ENCODE measurements at places on chromosomes 1 and 21.
A peak's percentile ranks its signal among the peaks of the same experiment; 100 is the strongest.

DNA sequence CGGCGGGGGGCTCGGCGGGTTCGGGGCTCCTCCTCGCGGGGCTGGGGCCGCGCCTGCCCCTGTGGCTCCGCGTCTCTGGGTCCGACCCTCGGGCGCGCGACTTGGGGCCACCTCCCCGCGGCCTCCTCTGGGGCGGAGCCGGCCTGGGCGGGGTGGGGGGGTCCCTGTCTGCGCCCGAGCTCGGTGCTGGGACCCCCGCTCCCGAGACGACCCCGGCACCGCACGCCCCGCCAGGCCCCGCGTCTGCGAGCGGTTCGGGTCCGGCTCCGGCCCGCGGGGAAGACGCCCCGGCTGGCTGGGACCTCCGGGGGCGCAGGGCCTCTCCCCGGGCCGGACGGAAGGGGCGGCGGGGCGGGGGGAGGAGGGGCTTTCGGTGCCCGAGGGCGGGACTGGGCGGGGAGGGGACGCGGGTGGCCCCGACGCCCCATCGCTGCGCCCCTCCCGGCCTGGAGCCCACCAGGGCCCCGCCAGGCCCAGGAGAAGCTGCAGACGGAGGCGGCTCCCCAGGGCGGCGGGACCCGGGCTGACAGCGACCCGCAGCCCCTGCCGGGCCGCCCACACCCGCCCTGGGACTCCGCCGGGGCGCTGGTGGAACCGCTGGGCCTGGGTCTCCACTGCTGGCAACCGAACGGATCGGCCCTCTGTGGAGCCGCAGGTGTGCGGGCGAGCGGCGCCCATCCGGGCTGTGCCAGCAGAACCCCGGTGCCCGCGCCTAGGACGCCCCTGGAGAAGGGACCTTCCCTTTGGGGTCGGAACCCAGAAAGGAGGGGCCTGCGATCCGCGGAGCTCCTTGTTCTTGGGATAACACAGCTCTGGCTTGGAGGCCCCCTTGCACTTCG, 610 bp downstream of the COL6A2 start:
- DNase-seq: no peak

GRCh38 chr1:88612292-88612691, 71.8 kb upstream of the PKN2 start:
- DNase-seq: no peak

- peak; percentile 27 for DNase-seq
Measured at GRCh38 chr21:35026617-35027562, 22.2 kb downstream of the RUNX1 start.

- DNase-seq: peak; percentile 12
Measured at GRCh38 chr1:199684686-199685273, 342.7 kb upstream of the NR5A2 start.

- DNase-seq: peak; percentile 23
Measured at GRCh38 chr1:202639500-202639899, 70.8 kb downstream of the SYT2 start.

GRCh38 chr1:39818482-39818881, 29.8 kb upstream of the BMP8B start:
- DNase-seq: no peak

DNA sequence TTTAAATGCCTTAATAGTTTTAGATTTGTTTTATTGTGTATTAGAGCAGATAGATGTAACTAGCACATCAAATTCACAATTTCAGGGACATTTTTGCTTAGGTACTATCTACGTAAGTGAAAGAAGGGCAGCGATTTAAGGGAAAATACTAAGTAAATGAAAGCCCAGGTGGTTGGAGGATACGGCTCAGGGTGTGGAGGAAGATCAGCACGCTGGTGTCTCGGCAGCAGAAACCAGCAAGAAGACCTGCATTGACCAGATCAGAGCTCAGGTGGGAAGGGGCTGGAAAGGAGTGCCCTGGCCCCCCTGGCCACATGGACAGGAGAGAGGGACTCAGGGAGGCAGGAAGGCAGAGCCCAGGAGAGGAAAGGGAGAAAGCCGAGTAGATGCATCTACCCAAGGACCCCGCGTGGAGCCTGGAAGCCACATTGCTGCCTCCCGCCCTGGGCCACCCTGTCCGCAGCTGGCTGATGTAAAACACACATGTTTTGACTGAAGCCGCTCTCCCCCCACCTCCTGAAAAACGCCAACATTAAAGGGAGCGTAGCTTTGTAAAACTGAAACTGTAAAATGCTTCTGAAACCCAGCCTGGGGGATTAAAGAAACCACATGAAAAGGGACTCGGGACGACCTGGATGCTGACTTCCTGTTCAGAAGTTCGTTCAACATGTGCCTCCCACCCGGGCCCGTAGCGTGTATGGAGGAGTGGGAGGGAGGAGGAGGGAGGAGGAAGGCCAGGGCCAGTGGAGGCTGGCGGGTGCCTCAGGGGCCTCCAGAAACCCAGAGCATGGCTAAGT, 72.6 kb upstream of the TARDBP start:
- no peak for DNase-seq

GRCh38 chr1:8664887-8665286, 152.6 kb downstream of the RERE start:
- no peak for DNase-seq

GRCh38 chr1:152141971-152142584, 16.9 kb downstream of the RPTN start:
- peak; percentile 7 for DNase-seq

DNA sequence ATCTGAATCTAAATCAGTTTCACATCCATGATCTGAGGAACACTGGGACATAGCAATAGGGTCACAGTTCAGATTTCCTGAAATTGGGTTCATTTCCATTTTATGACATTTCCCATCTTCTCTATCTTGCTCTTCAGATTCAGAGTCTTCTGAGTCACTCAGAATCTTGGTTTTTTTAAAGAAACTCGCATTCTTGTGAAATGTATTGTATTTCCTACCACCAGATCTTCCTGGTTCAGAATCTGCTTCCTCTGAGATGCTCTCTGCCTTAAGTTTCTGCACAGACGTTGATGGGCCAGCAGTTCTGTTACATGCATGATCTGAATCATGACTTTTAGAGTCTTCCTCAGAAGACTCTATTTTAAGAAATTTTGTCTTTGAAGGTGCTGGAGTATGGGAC, 15.5 kb upstream of the PSMG1 start:
- DNase-seq: no peak

DNA sequence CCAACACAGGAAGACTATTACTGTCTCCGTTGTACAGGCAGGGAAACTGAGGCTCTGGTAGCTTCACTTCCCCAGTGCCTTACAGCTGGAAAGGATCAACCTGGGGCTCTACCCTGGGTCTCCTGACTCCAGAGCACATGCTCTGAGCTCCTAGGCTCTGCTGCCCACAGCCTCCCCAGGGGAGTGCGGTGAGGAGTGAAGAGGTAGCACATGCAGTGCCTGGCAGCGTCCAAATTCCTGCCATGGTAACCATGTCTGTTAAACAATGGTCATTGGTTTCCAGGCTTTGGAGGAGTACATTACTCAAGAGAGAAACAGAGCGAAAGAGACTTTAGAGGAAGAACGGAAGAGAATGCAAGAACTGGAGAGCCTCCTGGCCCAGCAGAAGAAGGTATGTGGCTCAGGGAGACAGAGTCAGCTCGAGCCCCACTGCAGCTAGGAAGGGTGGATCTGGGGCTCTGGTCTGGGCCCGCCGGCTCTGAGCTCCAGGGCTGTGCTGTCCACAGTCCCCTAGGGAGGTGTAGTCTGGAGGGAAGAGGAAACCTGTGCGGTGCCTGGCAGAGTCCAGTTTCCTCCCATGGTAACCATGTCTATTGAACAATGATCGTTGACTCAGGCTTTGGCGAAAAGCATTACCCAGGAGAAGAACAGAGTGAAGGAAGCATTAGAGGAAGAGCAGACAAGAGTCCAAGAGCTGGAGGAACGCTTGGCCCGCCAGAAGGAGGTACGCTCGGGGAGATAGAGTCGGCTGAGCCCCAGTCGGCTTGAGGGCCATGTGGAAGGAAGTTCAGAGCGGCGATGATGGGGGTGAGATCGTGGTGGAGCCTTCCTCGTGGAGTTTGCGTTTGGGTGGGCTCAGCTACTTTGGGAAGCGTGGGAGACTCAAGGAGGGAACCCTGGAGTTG, 64.6 kb upstream of the EFHD2 start:
- no peak for DNase-seq

- DNase-seq: no peak
Measured at GRCh38 chr1:19229828-19230325, 19.8 kb upstream of the UBR4 start.

DNA sequence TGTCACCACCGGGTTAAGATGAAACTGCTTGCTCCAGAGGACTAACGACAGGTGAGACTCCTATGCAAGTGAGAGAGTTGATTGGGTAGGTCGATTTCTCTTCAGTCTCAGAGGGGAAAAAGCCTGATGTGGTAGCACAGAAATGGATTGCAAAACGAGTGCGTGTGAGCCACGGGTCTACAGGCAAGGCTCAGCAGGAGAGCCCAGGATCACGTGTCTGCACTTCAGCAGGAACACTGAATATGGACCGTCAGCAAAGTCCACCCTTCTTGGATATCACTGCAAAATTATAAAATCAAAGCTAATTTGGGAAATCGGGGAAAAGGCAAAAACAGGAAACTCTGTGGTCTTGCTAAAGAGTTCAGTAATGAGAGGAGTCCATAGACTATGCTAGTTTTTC, 107.7 kb upstream of the ZNF648 start:
- DNase-seq: no peak

DNA sequence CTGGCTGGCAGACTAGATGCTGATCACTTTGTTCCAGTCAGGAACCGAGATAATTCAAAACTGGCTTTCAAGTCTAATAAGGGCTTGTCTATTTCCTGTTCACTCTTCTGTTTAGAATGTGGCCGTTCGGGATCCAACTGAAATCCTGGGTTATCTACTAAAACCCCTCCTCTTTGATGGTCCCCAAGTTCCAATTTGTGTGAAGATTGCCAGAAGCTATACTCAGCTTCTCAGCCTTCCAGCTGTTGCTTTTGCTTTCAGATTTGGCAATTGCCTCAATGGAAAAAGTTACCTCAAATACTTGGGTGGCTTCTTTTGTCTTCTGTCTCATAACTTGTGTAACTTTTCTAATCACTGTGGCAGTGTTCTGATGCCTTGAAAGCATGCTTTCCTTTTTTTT, 43.7 kb downstream of the BTBD8 start:
- DNase-seq: no peak

GRCh38 chr21:35882791-35883240, 177.5 kb downstream of the SETD4 start:
- no peak for DNase-seq

DNA sequence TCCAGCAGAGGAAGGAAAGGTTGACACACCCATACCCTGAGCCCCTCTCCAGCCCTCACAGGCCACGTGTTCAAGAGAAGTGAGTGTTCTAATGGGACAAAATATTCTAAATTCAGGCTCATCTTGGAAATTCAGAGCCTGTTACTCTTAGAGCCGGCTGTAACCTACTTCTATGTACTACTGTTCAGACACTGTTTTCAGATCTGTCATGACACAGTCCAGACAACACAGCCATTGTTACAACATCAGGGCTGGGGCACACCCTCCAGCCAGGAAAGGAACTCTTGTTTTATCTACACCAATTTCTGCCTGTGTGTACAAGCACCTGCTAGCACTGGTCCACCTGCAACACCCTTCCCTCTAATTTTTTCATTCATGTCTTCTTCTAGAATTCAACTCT, 145.4 kb upstream of the C8B start:
- no peak for DNase-seq

DNA sequence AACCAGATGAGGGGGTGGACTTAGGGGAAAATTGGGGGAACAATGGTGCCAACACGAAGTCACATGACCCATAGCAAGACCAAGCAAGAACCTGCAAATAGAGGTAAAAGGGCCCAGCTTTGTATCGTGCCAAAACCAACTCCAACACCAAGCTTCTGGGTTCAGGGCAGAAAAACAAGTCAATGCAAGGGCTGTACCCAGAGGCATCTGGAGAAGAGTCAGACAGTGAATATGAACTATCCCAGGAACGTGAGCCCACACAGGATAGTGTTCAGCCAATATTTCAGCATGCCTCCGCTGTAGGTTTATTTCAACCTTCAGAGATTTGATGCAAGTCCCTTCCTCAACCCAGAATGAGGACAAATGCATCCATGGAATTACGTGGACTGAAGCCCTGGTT, 15.0 kb upstream of the ZMYM6 start:
- DNase-seq: no peak

DNA sequence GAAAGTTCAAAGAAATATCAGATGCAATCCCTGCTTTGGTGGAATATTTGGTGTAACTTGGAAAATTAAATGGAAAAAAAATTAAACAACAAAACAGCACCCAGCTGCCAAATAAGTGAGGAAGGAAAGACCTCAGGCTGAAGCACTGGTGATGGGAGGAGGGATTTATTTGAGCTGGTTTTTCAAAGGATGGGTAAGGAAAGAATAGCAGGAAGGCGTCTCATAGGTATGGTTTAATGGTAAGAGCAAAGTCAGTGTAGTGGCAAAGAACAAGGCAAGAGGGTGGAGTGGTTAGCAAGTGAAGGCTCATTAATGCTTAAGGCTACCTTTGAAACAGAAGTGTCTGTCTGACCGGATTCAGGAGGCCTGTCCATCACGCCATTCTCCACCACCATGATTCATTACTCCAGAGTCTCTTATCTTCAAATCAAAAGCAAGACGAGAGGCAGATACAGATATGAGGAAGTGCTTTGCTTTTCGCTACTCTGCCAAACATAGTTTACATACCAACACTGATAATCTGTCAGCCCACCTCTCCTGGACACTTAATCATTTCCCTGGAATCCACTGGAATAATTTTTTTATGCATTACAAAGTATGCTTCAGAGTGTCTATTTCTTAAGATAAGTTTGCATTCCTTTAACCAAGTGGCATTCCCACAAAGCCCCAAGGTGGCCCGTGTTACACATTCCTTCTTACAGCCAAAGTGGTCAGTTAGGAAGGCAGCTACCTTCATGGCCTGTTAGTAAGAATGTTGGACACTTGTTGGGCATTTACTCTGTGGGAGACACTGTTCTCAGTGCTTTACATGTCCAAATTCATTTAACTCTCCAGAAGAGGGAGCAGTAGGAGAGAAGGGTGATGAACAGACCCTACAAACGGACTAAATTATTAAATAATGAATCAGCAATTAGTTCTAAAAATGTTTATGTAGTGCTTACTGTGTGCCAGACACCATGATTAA, 146.6 kb downstream of the ROR1 start:
- DNase-seq: no peak

DNA sequence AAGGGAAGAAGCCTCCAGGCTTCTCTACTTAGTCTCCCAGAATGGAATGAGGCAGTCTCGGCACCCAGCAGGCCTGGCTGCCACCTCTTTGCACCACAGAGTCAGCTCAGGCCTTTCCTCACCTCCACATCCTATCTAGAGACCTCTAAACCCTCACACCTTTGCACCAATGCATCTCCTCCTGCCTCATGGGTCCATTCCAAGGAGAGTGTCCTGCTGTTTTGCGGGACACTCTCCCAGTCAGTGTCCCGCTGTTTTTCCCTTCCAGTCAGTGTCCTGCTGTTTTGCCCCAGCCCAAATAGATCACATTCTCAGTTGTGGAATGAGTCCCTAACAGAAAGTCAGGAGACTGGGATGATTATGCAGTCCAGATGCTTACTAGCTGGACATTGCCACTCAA, 185.6 kb upstream of the CAMK1G start:
- DNase-seq: no peak

DNA sequence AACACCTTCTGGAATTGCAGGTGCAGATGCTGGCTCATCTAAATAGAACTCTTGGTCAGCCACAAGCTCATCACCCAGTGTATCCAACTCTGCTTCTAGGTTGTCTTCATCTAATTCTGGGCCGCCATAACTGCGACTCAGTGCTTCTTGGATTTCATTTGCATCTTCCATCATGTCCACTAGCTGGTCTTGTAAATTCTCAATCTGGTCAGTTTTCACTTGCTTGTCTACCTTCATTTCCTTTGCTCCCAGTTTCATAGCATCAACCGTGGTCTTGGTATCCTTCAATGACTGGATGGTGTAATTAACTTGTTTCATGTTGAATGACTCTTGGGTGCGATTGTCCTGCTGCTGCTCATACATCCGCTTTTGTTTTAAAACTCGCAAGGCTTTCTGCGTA, 10.3 kb downstream of the ZBED6 start:
- DNase-seq: no peak

Data from H54 (cell line).